ENCODE measurements at places on chromosomes 3 and 15. TPM values are rescaled to one million over a fixed set of nuclear protein-coding genes. Genes with fewer than 3 reads are reported as not detected.

DNA sequence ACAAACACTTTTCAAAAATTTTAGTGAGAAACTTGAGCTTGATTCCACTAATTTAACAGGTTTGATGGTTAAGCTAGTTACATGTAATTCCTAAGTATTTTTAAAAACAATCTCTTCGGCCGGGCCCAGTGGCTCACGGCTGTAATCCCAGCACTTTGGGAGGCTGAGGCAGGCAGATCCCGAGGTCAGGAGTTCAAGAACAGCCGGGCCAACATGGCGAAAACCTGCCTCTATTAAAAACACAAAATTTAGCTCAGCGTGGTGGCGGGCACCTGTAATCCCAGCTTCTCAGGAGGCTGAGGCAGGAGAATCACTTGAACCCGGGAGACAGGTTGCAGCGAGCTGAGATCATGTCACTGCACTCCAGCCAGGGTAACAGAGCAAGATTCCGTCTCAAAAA, 25.3 kb downstream of the TRA2B start:
- H3K4me3 ChIP-seq, result no peak overlapping the region
- no peaks in the 10 kb centered on the region for H3K36me3 ChIP-seq
- H3K27ac ChIP-seq, result no peak overlapping the region
- DNase-seq, result no peak
- no peaks in the 10 kb centered on the region for H3K27me3 ChIP-seq

The CFAP161 gene
- total RNA-seq, result 6.6 TPM

- no peak for DNase-seq
- no peaks in the 10 kb centered on the region for H3K4me1 ChIP-seq
- no peaks in the 10 kb centered on the region for H3K36me3 ChIP-seq
- H3K27me3 ChIP-seq, result no peaks in the 10 kb centered on the region
These were observed 230.3 kb downstream of the SCAPER start for GRCh38 chr15:76674883-76675282.

DNA sequence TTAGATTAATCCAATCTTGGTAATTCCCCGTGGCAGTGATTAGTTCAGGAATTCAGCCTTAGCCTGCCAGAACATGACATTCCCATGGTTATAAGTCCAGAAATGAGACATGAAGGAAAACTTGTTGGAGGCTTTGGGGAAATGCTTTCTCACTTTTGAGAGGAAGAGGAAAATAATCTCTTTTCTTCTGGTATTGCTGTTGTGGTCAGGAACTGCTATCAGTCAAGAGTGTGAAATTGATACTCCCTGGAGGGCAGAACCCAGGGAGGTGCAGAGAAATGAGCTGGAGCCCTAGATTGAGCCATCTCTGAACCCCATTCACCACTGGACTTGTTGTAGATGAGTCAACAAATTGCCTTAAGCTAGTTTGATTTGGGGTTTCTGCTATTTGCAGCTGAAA, 38.6 kb upstream of the APH1B start:
- no peaks in the 10 kb centered on the region for H3K27me3 ChIP-seq

DNA sequence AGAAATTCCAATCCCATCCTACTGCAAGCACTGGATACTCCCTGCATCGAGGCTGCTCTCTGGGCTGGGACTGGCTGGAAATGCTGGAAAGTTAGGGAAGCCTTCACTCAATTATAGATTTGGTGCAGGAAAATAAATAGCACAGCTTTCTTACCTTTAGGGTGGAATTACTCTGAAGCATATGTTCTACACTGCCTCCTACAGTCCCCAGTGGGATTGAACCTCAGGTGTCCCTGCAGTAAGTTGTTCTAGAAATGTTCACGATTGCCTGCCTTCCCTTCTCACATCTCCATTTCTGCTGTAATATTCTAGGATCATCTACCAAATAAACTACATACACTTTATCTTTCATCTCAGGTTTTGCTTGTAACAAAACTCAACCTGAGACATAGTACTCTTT, 536.7 kb upstream of the LMCD1 start:
- H3K4me3 ChIP-seq, result no peak overlapping the region
- H3K4me1 ChIP-seq, result no peaks in the 10 kb centered on the region
- no peaks in the 10 kb centered on the region for H3K36me3 ChIP-seq
- H3K27ac ChIP-seq, result no peak overlapping the region
- no peak for DNase-seq

GRCh38 chr3:53493963-53494791, at the start of gene CACNA1D:
Gene CACNA1D (plus strand): TSS chr3:53494611. CDS start chr3:53495167, 556 bp downstream.
- H3K36me3 ChIP-seq, result no peaks in the 10 kb centered on the region
- H3K4me3 ChIP-seq, result peak within 1 kb of the TSS; percentile 43
- peak; percentile 87 for DNase-seq
- H3K4me1 ChIP-seq, result peaks cover 19% of the 10 kb centered on the region
- H3K27me3 ChIP-seq, result peaks cover 3% of the 10 kb centered on the region

DNA sequence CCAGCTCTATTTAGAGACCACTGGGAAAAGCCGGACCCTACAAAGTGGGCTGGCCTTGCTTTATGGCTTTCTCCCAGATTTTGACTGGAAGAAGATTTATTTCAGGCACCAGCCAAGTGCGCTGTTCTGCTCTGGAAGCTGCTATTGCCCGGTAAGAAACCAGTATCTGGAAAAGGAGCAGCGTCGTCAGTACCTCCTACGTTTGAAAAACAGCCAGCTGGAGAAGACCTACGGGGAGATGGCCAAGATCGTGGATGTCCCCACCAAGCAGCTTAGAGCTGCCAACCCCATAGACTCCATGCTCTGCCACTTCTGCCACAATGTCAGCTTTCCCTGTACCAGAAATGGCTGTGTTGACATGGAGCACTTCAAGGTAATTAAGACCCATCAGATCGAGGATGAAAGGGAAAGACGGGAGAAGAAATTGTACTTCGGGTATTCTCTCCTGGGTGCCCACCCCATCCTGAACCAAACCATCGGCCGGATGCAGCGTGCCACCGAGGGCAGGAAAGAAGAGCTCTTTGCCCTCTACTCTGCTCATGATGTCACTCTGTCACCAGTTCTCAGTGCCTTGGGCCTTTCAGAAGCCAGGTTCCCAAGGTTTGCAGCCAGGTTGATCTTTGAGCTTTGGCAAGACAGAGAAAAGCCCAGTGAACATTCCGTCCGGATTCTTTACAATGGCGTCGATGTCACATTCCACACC, 60.9 kb downstream of the PXYLP1 start:
- H3K27me3 ChIP-seq, result no peaks in the 10 kb centered on the region
- H3K4me3 ChIP-seq, result no peak overlapping the region
- peak overlapping the region; percentile 31 for H3K27ac ChIP-seq
- DNase-seq, result no peak

- no peak for DNase-seq
- H3K4me1 ChIP-seq, result no peaks in the 10 kb centered on the region
- no peak overlapping the region for H3K27ac ChIP-seq
- no peaks in the 10 kb centered on the region for H3K27me3 ChIP-seq
- no peak overlapping the region for H3K4me3 ChIP-seq
These were observed 32.1 kb downstream of the RBMS3 start for GRCh38 chr3:29312960-29313452.

DNA sequence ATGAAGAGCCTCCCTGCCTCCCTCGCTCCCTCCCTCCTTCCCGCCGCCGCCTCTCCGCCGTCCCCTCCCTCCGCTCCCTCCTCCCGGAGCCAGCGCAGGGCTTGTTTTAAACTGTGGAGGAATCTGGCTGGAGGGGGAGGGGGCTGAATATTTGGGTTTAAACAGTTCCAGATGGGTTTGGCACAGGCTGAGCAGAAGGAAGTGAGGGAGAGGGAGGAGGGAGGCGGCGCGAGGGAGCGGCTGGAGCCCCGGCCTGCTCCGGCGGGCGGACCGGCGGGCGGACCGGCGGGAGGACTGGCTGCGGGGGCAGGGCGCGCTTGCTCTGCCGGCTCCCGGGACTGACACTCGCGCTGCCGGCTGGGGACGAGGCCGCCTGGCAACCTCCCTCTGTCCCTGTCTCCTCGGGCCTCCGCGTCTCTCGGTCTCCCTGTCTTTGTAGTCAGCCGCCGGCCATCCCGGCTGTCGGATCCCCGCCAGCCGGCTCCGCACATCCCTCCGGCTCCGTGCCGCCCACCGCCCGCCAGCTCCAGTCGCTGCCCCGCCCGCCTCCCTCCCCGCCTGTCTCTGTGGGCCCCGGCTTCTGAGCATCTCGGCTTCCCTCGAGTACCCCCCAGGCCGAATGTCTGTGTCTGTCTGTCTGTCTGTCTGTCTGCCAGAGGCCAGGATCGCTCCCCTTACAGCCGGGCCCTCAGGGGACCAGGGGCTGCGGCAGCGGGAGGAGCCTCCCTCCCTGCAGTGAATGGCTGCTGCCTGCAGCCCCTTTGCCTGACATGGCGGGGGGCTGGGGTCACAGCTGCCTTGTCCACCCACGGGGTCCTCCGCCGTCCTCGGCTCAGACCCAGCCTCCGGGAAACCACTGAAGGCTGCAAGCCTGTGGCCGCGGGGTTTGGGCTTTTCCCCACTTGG, 7.6 kb downstream of the EPHB3 start:
- H3K36me3 ChIP-seq, result no peaks in the 10 kb centered on the region
- H3K27me3 ChIP-seq, result no peaks in the 10 kb centered on the region
- H3K4me3 ChIP-seq, result peak overlapping the region; percentile 39
- H3K27ac ChIP-seq, result peak overlapping the region; percentile 80

The UBE2E2 gene
- 0.70 TPM for total RNA-seq

The ASB14 gene
- not detected for total RNA-seq

The CISH gene
- total RNA-seq, result 9.7 TPM

DNA sequence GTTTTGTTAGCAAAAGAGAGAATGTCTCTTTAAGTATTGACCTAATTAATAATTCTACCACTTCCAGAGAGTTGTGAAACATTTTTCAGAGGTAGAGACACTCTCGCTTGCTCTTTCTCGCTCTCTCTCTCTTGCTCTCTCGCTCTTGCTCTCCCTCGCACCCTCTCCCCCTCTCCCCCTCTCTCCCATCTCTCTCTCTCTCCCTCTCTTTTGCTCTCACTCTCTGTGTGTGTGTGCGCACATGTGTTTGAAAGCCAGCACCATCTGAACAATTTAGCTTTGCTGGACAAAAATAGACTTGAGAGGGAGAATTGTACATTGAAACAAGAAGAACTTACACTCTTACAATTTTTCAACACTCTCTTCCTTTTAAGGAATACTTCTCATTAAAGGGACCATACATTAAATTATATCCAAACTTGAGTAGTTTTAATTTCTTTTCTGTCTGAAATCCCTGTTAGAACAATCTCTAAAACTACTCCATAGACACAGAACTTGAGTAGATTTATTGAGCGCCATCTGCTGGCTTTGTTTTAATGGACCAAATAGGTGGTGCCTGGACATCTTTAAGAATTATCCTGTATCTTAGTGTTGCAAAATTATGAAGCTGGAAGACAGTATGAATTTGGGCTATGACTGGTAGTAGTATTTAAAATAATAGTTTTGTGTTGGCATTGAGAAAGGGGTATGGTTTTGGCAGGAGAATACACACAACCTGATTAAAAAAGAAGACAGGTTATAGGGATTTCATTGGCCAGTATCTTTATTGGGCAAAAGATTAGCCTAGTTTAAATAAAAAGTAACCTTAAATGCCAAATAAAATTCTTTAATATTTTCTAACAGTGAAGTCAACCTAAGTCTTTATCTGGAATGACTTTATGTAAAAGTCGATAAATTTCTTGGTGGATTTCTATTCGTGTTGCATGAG, 124.6 kb downstream of the AKAP13 start:
- no peaks in the 10 kb centered on the region for H3K36me3 ChIP-seq
- no peak overlapping the region for H3K4me3 ChIP-seq
- peak overlapping the region; percentile 19 for H3K27ac ChIP-seq
- H3K4me1 ChIP-seq, result peaks cover 1% of the 10 kb centered on the region
- no peaks in the 10 kb centered on the region for H3K27me3 ChIP-seq
- peak; percentile 79 for DNase-seq

- no peak overlapping the region for H3K27ac ChIP-seq
- no peaks in the 10 kb centered on the region for H3K36me3 ChIP-seq
- H3K4me1 ChIP-seq, result no peaks in the 10 kb centered on the region
- H3K4me3 ChIP-seq, result no peak overlapping the region
- no peak for DNase-seq
- no peaks in the 10 kb centered on the region for H3K27me3 ChIP-seq
These were observed 206.3 kb upstream of the CD96 start for GRCh38 chr3:111335512-111336303.

GRCh38 chr3:58628823-58629562, 37.6 kb downstream of the FAM3D start:
- DNase-seq, result peak; percentile 52
- H3K4me1 ChIP-seq, result peaks cover 31% of the 10 kb centered on the region
- H3K36me3 ChIP-seq, result no peaks in the 10 kb centered on the region

Measured in Peyer's patch (tissue), 4 donors.